ENCODE measurements at places on chromosomes 1 and 21.

DNA sequence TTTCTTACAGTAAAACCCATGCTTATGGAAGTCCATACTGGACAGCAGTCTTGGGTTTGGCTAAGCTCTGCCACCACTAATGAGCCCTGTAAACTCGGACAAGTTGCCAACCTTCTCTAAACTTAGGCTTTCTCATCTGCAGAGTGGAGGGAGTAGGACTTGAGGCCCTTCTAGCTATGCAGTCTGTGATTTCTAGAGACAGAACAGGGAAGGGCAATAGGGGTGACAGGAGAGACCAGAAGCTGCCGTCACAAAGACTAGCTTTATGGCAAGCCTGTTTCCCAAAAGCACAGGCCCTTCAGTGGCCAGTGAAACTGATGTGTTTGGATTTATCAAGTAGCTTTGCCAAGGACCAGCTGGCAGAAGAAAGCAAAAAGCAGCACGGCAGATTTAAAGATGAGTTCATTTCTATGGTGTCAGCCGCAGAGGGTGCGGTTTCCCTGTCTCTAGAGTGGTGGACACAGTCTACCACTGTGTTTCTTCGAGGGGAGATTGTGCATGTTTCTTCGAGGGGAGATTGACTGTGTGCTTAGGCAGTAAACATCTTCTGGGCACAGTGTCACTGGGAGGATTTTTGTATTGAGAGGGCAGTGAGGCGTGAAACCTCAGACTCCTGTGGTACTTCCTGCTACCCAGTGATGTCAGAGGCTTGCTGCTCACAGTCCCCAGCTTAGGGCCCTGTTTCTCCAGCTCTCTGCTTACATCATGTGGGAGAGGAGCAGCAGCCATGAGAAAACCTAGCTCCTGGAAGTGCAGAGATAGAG lies 119.0 kb downstream of the ROR1 start:
- peak; percentile 44 for DNase-seq

GRCh38 chr1:78143152-78143551 lies 97.4 kb downstream of the GIPC2 start:
- no peak for DNase-seq

DNA sequence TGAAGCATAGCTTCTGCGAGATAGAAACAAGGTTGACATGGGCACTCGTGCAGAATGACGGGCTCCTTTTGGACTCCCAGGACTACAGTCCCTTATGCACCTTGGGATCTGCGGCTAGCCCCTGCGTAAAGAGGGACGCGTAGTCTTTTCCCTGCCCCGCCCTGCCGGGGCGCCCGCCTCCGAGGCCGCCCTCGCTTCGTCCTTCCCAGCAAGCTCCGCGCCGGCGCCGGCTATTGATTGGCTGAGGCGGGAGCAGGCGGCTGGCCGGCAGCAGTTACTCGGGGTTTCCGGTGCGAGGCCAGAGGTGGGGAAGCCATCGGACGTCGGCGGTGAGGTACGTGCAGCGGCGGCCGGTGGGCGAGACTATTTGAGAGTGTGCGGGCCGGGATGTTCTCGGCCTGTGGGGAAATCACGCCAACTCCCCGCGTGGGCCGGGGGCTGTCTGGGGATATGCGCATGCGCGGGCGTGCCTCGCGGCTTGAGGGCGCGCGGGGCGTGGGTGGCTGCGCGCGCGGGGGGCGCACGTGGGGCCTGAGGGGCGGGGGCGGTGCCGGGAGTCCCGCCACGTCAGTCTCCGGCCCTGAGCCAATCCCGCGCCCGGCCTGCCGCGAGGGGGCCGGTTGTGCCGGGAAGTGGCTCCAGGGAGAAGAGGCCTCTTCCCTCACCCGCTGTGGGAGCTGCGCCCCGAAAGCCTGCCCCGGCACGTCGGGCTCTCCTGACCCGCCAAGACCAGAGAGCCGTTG lies at the start of gene TXLNA:
Gene TXLNA (plus strand): TSS at position 233 of the 743 bp plus-strand sequence. CDS start 671 bp downstream, outside the sequence.
- peak; percentile 94 for DNase-seq

DNA sequence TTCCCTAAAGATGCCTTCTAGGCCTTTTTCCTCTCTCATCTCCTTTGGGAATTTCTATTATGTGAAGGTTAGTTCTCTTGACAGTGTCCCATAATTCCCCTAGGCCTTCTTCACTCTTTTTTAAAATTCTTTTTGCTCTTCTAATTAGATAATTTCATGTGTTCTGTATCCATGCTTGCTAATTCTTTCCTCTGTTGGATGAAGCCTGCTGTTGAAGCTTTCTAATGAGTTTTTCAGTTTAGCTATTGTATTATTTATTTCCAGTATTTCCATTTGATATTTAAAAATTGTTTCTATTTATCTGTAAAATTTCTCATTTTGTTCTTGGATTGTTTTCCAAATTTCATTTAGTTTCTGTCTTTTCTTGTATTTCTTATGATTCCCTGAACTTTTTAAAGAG lies 28.5 kb upstream of the FAM163A start:
- DNase-seq, result no peak

GRCh38 chr1:219902951-219903350 lies 25.4 kb downstream of the SLC30A10 start:
- DNase-seq, result no peak

DNA sequence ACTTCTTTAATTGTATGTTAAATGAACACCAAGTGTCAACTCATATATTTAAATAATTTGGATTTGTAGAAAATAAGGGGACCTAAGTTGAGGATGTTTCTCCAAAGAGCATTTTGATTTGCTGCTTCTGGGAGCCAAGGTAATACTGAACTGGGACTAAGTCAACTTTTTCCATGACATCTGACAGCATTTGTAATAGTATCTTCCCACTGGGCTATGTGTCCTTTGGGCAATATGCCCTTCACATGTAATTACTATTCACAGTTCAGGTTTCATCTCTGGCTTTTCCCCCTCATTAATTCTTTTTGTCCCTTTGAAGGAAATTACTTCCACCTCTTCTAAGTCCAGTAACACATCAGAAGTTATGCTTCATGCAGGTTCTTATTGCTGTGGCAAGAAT lies 36.7 kb upstream of the HP1BP3 start:
- DNase-seq, result no peak

DNA sequence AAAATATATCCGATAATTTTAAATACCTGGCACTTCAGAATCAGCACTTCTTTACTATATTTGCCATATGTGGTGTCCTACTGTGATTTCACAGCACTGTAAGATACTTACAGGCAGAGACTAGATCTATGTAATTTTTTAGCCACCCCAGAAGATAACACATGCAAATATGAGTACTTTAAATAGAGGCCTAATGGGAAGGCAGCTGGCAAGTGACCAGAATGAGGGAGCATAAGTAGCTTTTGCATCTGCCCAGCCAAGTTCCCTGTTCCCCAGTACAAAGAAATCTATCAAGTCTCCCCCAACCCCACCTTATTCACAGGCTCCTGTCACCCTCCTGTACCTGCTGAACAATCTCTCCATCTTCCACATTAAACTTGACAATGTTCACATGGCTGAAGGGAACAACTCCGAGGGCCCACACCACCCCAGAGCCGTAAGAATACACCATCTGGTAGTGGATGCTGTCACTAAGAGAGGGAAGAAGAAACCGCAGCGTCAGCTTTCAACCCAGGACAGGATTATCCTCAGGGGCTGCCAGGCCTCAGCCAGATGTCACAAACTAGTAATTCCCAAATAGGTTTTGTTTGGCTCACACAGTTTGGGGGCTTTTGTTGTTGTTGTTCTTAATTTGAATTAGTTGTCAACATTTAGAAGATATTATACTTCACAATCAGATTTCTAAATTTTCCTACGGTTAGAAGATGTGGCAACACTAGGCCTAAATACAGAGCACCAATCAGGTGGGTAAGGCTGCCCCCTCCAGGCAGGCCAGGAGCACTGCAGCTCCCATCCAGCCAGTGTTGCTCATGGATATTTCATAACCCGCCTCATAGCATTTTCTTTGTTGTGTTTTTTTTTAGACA lies 10.4 kb downstream of the EMC1 start:
- peak; percentile 54 for DNase-seq

GRCh38 chr1:245291351-245291750 lies 136.6 kb downstream of the KIF26B start:
- no peak for DNase-seq

GRCh38 chr1:186154651-186155050 lies 220.4 kb downstream of the TPR start:
- DNase-seq, result no peak

DNA sequence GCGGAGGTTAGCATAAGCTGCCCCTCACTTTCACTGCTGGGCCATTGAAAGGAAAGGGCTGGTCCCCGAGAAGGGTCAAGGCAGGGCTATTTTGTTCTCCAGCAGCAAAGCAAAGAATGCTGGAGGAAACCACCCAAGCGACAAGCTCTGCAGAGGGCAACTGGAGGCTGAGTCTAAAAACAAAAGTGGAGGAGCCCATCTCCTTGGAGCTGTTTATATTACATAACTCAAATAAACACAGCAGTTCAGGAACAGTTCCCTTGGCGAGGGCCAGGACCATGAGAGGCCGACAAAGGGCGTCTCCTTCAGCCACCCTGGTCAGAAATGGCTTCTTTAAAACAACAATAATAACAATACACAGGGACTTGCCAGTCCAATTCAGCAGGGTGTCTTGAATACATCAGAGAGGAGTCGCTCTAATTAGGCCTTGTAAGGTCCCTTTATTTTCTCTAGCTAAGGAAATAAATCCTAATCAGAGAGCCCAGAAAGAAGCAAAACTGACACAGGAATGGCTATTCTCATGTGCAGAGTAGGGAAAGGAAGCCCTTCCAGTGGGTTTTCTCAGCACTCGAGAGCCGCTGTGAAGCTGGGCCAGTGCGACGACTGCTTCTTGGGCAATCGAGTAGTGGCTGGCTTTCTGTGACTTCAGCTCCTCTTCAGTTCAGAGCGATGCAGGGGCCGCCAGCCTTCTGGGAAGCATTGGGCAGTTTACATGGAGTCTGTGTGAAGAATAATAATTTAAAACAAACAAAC lies 57.0 kb upstream of the TARBP1 start:
- peak; percentile 61 for DNase-seq

DNA sequence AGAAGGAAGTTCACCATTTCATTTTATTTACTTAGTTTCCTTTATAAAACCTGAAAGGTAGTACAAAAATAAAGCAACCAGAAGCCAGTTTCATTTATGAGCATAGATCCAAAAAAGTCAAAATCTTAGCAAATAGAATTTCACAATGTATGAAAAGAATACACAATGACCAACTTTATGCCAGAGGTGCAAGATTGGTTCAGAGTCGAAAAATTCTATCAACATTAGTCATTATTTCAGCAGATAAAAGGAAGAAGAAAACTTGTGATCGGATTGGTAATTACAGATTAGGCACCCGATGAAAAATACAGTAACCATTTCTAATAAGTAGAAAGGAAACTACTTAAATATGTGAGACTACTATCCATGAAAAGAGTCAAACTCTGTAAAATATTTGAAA lies 89.1 kb downstream of the ITSN1 start:
- DNase-seq, result no peak

DNA sequence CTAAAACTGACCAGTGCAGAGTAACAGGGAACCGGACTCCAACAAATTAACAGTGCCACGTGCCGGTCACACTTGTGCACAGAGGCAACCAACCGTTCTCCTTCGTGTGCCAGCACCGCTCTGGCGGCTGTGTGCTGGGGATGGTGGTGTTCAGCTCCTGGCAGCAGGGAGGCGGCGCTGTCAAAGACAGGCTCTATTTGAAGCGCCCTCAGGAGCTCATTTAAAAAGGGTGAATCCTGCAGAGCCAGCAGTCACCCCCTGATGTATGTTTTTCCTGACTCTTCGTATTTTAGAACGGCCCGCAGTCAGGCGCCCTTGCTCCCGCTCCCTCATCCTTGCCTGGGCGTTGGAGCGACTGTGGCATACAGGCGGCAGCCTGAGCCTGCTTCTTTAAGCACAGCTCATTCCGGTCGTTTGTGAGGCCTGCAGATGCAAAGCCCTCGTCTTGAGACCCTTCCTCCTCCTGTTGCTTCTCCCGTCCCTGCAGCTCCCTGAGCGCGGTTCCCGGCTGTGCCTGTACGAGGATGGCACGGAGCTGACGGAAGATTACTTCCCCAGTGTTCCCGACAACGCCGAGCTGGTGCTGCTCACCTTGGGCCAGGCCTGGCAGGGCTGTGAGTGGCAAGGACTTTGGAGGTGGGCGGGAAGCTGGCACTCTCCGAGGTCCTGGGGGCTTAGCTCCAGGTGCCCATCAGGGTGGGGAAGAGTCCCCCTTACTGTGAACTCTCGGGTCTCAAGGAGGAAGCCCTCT lies 1.1 kb downstream of the DFFB start:
- DNase-seq, result peak; percentile 48

- DNase-seq, result no peak
Observed at GRCh38 chr1:59188413-59189213, 108.3 kb upstream of the FGGY start.

DNA sequence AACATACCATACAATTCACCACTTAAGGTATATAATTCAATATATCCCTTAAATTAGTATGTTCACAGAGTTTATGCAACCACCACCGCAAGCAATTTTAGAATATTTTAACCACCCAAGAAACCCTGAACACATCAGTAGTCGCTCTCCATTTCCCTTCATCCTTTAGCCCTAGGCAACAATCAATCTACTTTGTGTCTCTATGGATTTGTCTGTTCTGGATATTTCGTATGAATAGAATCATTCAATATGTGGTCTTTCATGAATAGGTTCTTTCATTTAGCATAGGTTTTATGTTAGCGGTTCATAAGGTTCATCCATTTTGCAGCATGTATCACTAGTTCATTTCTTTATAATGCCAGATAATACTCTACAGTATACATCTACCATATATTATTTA lies 4.2 kb upstream of the DPT start:
- no peak for DNase-seq

GRCh38 chr1:173867141-173867752 lies 542 bp downstream of the GAS5 start:
- peak; percentile 65 for DNase-seq

GRCh38 chr1:209988706-209989105 lies 50.7 kb downstream of the SYT14 start:
- no peak for DNase-seq

GRCh38 chr1:31241321-31241720 lies 1.6 kb upstream of the NKAIN1 start:
- DNase-seq, result no peak

GRCh38 chr1:156214024-156214748 lies 1.4 kb downstream of the PMF1 start:
- no peak for DNase-seq

DNA sequence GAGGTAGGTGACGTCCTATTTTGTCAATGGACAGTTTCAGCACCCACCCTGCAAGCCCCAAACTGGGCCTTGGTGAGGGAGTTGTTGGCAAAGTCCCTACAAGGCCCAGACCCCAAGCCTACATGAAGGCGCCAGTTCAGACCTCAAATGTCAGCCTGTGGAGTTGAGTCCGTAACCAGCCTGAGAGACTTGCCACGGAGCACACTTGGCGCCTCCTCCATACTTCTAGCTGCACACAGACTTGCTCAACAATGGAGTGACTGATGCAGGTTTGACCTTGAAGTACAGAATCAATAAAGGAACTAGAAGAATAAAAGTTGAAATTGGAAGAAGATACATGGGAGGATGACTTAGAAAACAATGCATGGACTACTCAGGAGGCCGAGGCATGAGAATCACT lies 134.3 kb downstream of the PROX1 start:
- no peak for DNase-seq

- no peak for DNase-seq
Observed at GRCh38 chr1:223515421-223515820, 122.2 kb downstream of the CCDC185 start.

GRCh38 chr21:45533361-45533845 lies 8.8 kb downstream of the SLC19A1 start:
- no peak for DNase-seq
